Stromal cell of bone marrow (primary cell): ENCODE measurements at places on chromosomes 12 and 14.

DNA sequence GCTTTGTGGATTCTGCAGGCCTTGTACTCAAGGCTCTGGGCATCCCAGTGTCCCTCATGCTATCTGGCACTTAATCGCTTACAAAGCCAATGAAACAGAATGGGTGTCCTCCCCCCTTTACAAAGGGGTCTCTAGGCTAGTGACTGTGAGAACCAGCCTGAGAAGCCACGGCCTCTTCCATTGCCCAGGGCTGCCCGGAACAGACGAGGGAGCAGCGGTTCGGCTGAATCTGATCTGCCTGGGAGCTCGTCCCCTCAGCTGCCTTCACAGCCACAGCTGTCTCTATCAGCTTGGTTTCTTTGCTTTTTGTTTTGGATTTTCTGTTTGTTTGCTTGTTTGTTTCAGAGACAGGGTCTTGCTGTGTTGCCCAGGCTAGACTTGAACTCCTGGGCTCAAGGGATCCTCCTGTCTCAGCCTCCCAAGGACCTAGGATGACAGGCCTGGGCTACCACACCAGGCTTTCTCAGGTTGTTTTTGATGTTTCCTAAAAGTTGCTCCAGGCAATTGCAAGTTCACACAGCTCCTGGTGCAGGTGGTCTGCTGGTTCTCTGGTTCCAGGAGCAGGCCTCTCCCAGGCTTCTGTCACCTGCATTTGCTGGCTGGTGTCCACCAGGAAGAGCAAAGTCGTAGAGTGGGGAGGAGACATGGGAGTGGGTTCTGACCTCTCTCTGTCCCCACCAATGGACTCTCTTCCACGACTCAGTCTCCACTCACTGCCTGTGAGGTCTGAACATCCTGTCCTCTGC lies 10.9 kb upstream of the RIN3 start:
- no peak for DNase-seq

- no peak for DNase-seq
These were observed 218.2 kb upstream of the ARHGAP5 start for GRCh38 chr14:31858868-31859267.

DNA sequence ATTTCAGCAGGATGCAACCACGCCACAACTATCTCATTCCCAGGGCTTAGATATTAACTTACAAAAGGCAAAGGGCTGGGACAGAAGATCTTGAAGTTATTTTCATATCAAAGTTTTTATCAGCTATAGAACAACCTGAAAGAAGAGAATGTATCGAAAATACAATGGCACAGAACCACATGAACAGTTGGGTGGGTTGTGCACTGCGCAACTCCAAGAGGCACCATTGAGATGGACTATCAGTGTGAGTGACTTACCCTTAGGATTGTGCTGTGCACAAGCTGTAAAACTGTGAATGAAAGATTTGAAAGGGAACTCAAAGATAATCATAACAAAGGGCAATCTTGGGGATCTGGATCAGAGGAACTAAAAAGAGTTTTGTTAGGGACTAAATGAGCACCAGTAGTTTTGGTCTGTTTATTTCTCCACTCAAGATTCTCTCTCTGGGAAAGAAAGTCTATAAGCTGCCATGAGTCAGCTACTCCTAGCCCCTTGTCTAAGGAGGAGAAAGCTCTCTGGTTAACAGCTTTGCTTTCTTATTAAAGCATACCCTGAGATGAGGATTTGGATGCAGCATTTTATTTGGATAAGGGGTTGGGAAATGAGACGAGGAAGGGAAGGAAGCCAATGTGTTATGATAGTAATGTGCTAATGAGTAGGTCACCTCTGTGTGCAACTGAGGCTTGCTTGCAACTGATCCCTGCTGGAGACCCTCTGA lies 62.2 kb downstream of the TBX5 start:
- no peak for DNase-seq

GRCh38 chr14:99568567-99569560 lies 35.1 kb downstream of the CCDC85C start:
- no peak for DNase-seq

GRCh38 chr14:72779679-72780078 lies 114.2 kb downstream of the DPF3 start:
- no peak for DNase-seq

DNA sequence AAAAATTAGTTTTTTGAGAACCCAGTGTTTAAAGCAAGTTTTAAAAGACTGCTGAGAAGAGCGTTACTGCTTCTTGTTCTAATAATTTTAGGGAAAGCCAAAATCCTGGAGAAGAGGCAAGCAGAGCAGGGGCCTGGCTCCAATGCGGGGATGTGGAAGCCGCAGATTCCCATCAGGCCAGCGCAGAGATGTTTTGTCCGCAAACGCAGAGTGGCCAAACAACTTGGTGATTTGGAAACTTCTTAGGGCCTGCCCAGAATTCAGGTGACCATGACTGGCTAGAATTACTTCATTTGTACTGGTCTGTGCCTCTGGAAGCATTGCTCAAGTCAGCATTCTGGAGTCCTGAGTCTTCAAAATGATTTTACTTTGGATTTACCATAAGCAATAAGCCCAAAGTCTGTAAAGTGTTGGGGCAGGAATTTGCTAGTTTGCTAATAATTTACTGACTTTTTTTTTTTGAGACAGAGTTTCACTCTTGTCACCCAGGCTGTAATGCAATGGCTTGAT lies 208.4 kb downstream of the PPM1H start:
- DNase-seq = no peak

DNA sequence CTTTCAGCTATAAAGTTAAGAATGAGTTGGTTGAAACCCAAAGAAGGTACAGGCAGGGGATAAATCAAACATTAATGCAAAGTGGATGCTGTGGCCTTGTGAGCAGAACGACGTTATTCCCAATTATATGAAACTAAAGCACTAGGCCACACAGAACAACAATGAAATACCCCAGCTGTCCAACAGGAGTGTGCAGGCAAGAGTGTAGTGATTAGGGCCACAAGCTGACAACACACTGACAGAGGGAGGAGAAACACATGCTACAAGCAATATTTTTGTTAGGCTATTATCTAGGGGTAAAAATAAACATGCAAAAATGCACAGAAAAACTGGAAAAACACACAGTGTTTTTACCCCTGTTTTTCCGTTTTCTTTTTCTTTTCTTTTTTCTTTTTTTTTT lies 15.0 kb downstream of the MAP3K9 start:
- no peak for DNase-seq
